CD14-positive monocyte (primary cell): ENCODE measurements at places on chromosomes 7 and 10.

- DNase-seq, result no peak
These were observed 1285.1 kb downstream of the XPNPEP1 start for GRCh38 chr10:108638225-108638624.

DNA sequence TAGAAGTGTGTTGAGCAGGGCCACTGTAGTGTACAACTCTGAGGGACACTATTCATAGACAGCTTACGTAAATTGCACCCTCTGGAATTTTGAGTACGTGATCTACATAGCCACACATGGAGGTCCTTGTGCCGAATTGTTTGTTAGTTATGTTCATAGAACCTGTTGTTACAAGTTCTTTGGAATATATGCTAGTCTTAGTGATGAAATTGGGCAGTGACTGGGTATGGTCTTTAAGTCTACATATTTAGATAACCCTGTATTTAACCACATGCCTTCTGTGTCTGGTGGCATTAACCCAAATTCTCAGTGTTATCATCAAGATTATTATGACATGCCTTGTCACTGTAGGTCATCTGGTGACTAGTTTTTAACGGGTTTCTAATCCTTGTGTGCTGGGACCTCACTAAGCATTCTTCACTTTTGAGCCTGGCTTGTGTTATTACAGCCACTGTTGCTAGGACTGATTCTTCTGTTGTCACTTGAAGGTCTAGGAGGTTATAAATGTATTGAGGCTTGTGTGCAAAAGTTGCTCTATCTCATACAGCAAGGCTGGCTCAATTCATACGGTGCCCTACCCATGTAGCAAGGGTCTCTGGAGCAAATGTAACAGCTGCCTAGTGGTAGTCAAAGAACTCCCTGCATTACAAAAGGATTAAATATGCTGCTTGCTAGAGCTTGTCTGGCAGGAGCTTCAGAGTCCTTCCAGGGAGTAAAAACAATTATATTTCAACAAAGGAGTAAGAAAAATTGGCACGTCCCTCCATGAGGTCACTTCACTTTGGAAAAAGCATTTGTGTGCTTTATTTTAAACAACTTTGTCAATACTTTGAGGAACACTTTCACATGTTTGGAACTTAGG lies 65.4 kb downstream of the CDK14 start:
- DNase-seq, result no peak

- DNase-seq, result no peak
These were observed 39.6 kb upstream of the ELMO1 start for GRCh38 chr7:37488163-37488764.

DNA sequence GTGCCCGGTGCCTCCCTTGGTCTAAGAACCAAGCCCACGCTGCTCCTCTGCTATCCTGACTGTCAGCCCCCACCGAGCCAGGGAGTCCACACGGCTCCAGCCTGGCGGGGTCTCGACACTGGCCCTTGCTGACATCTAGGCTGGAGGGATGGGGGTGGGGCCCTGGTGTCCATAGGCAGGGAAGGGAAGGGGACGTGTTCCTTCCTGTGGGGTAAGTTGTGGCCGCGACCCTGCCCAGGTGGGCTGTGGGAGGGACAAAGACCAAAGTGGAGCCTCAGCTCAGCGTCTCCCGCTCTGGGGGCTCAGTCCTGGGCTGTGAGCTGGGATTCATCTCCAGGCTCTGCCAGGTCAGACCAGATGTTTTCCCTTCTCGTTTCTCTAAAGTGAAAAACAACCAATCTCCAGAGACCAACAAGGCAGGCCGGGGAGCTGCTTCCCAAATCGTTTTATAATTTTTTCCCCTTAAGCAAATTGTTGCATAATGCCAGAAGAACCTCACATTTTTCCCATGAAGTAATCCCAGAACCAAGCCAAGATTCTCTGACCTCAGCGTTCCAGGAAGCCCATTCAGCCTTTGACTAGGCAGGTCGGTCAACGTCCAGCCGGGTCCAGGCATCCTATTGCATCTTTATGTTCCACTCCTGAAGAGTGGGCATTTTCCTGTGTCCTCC lies 101.2 kb downstream of the RGS10 start:
- DNase-seq, result no peak

DNA sequence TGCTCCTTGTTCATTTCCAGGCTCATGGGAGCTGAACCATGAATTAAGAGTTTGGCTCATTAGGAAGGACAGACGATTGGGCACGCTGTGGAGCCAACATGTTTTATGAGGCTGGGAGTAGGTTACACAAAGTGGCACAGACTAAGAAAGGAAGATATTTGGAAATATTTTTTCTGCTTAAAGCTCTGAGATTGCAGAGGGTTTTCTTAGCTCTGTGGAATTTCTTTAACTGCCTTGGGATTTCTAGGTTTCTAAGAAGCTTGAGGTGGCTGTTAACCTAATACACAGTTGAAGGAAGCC lies 344.6 kb downstream of the RNLS start:
- DNase-seq, result no peak

DNA sequence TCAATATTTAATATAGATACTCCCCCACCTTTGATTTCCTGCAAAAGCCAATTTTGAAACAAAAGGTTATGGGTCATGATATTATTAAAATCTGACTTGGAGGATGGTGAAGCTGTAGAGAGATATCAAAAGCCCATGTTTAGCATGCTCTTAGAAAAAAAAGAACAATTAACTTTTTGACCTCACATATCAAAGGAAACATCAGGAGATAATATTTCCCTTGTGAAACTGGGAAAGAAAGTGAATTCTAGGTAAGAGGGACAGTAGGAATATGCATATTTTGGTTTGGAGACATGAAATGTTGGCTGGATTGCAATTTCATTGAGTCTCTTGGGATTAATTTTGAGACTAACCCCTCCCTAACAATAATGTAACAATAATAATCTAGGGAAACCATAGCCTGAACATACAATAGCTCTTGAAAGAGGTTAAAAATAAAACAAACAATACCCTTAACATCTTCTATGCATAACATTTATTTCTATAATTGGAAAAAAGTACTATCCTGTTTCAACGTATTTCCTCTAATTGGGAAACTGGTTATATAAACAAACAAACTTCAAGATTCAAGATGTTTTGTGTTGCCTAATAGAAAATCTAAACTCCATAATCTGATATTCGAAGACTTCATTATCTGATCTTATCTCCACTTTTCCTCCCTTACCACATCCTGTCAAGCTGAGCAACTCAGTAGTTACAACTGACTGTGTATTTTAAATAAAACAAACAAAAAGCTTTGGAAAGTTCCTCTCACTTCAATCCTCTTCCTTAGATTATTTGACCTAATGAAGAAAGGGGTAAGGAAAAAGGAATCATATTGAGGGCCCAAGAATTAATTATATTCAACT lies 14.8 kb downstream of the TMEM26 start:
- no peak for DNase-seq

GRCh38 chr10:11141571-11142091 lies 124.0 kb downstream of the CELF2 start:
- no peak for DNase-seq

GRCh38 chr7:26554952-26555351 lies 263.3 kb downstream of the SNX10 start:
- no peak for DNase-seq

DNA sequence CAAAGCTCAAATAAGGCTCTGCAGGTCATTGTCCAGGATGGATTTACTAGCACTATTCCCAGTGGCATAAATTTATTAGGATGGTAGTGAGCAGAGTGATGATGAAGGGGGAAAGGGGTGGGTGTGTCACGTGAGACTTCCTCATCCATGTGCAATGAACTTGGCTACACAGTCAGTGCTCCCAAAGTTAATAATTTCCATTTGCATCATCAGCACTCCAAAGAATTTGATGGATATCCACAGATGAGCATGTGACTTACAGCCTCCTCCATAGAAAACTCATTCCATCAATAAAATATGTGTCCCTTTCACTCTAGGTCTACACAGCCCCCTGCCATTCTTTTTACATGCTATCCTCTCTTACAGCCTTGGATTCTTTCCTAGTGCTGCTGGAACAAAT lies 142.6 kb upstream of the PLPP4 start:
- no peak for DNase-seq

GRCh38 chr7:68050627-68051026 lies 1054.0 kb downstream of the TYW1 start:
- DNase-seq, result no peak

- peak; percentile 59 for DNase-seq
These were observed 63.9 kb upstream of the LOXL4 start for GRCh38 chr10:98331885-98332284.

DNA sequence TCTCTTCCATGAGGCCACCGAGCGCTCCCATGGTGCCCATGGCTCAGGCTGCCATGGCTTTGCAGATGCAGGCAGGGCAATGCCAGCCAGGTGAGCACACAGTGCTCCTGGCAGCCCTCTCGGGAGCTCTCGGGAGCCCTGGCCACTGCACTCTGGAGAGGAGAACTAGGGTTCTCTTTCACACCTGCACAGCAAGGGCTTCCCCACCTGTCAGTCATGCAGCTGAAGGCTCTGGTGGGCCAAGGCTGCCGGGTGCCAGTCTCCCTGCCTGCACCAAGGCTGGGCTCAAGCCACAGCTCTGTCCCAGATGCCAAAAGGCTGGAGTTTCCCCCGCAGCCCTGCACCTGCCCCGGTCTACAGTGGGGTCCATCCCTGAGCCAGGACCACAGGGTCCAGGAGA lies 32.6 kb downstream of the NUDT1 start:
- DNase-seq, result no peak

GRCh38 chr7:37410305-37411229 lies 38.1 kb downstream of the ELMO1 start:
- no peak for DNase-seq

DNA sequence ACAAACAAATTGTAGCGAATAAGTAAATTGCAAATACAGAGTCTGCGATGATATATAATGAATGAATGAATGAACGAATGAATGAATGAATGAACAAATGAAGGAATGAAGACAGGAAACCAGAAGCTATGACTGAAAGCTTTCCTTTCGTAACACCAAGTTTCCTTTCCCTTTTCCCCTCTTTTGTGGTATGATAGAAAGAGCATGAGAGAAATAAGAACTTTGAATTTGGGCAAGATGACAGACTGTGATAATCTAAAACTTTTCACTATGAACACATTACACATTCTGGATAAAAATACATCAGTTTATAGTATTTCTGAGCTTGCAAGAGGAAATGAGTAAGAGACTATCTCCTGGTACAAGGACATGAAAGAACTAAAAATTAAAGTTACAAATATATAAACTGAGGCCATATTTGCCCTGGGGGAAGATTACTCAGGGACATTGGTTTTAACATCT lies 8.4 kb upstream of the UCN3 start:
- DNase-seq, result no peak
